ENCODE measurements at places on chromosomes 7 and 10.

- no peak for DNase-seq
These were observed 27.4 kb upstream of the DIP2C start for GRCh38 chr10:716821-717220.

- no peak for DNase-seq
These were observed 144.1 kb downstream of the C10orf105 start for GRCh38 chr10:71575451-71575850.

- no peak for DNase-seq
These were observed 295.4 kb upstream of the FZD8 start for GRCh38 chr10:35937546-35937945.

GRCh38 chr10:3835770-3836169 is 50.8 kb upstream of the KLF6 start:
- peak; percentile 30 for DNase-seq

GRCh38 chr7:101278461-101279292 is 33.8 kb upstream of the FIS1 start:
- DNase-seq = no peak

- DNase-seq = no peak
These were observed 457.1 kb downstream of the TYW1 start for GRCh38 chr7:67453580-67454380.

DNA sequence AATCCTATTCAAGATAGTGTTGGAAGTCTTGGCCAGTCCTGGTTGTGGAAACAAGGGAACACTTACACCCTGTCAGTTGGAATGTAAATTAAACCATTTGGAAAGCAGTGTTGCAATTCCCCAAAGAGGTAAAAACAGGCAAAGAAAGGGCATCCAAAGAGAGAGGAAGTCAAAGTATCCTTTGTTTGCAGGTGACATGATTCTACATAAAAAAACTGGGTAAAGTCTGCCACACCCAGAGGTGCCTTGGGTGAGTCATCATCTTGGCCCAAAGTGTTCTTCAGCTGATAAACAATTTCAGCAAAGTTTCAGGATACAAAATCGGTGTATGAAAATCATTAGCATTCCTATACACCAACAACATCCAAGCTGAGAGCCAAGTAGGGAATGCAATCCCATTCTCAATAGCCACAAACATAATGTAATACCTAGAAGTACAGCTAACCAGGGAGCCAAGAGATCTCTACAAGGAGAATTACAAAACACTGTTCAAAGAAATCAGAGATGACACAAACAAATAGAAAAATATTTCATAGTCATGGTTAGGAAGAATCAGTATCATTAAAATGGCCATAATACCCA is 278.7 kb downstream of the SDK1 start:
- no peak for DNase-seq

- no peak for DNase-seq
These were observed 7.1 kb downstream of the UBE2D1 start for GRCh38 chr10:58341947-58342346.

- DNase-seq = no peak
These were observed 95.8 kb upstream of the CREB5 start for GRCh38 chr7:28316489-28316888.

GRCh38 chr10:77836299-77836820 is 90.2 kb downstream of the DLG5 start:
- DNase-seq = peak; percentile 89

- DNase-seq = no peak
These were observed 173.2 kb upstream of the KIAA1217 start for GRCh38 chr10:24035761-24036160.

DNA sequence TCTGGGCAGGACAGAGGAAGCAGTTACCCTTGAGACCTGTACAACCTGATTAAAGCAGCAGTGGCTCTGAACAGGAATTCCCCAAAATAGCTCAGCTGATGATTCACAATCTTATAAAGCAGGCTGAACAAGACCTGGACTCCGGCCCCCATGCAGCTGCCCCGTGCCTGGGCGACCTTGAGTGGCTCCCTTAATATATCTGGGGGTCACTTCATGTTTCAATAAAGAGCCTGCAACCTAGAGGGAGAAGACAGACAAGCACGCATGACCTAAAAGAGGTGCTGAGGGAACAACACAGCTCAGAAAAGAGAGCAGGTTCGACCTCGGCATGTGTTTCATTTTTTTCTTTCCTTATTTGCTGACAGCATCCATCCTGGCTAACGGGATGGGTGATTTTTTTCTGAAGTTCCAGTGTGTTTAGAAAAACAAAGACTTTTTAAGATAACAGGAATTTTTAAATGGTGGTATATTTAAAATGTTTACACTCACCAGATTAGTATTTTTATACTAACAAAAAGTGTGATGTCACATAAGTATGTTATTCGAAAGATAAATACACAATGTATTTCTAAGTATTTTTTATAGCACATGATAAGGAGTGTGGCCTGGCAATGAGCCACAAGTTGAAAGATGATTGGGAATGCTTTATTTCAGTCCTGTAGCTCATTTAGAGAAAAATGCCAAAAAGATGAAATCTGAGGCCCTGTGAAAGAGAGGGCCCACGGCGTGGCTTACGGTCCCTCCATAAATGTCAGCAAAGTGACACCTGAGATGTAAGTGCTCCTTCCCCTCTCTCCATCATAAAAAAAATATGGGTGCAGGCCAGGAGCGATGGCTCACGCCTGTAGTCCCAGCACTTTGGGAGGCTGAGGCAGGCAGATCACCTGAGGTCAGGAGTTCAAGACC is 161.3 kb downstream of the SLIT1 start:
- DNase-seq = no peak

- peak; percentile 74 for DNase-seq
These were observed 16.2 kb downstream of the KIFBP start for GRCh38 chr10:69004821-69005220.

GRCh38 chr7:152924238-152924637 is 164.7 kb downstream of the ACTR3B start:
- DNase-seq = no peak

GRCh38 chr10:31623466-31623865 is 304.4 kb downstream of the ZEB1 start:
- DNase-seq = no peak

DNA sequence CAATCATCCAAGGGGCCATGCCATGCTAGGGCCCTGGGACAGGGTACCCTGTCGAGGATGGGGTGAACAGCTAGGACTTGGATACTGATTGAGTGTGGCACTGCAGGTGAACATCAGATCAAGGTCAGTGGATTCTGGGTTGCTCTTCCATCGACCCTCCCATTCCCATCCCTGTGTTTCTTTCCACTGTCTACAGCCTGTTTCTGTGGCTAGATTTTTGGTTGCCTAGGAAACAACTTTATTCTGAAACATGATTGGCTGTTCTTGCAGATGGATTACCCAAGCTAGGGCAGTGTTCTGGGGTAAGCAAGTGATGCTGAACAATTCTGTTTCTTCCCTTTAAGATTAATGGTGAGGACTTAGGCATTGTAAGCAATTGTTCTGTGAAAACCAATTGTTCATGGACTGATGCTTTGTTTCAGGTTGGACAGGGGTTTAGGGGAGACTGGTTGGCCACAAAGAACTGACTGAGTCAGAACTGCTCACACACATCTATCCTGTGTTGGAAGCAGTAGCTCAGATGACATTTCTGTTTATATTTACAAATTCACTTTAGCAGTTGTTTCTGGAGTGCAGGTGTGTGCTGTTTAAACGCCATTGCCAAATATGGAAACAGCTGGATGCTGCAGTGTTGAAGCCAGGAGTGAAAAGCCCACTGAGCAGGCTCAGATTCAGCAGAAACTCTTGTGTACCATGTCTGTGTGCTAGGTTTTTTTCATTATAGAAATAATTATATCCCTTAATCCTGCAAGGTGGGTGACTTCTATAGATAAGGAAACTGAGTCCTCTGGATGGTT is 102.3 kb upstream of the BTBD16 start:
- no peak for DNase-seq

DNA sequence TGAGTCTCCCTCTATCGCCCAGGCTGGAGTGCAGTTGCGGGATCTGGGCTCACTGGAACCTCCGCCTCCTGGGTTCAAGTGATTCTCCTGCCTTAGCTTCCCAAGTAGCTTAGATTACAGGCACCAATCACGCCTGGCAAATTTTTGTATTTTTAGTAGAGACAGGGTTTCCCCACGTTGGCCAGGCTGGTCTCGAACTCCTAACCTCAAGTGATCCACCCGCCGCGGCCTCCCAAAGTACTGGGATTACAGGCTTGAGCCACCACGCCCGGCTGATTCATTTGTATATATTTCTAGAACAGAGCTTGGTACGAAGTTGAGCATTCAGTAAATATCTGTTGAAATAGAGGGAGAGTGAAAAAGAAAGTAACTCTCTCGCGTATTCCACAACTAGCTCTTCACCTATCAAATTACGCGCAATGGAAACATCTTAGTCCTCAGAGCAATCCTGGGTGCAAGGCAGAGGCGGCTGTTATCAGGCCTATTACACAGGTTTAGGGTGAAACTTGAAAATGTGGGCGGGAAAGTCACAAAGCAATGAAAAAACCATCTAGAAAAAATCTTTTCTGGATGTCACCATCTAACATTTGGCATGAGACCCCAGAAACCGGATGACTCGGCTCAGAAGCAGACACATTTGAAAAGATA is 707 bp upstream of the GHITM start:
- DNase-seq = peak; percentile 79

GRCh38 chr10:99958302-99958701 is 51.4 kb downstream of the DNMBP start:
- no peak for DNase-seq

DNA sequence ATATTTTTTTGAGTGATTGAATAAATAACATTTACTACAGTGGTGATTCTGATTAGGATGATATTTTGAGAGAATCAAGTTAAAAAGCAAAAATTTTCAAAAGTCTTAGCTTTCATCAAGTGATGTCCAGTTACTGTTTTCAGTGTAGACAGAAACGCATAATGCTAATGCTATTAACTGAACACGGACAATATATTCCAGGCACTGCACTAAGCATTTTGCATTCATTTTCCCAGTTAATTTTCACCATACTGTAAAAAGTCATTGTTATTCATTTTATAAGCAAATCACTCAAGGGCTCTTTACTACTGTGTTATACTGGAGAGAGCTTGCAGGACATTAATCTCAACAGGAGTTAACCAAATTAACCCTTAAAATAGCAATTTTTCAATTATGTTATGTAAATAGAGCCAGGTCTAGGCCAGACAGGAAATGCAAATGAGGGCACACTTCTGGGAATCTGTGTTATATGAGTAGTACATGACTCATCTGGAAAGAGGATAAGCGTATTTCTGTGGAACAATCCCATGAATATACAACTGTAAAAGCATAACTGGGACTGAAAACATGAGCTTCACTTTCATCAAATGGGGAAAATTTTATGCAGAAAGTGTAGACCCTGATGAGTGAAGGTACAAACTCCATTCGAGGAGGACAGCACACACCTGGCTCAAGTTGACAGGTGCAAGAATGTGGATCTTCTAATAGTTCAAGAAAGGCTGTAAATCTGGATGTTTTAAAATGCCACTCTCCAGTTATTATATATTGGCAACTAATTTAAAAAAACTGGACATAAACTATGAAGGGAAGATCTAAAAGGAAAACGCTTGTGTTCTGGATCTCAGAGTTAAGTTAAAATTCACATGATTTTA is 75.4 kb downstream of the ANK3 start:
- DNase-seq = peak; percentile 0

GRCh38 chr7:146655928-146656797 is 539.6 kb downstream of the CNTNAP2 start:
- DNase-seq = no peak

DNA sequence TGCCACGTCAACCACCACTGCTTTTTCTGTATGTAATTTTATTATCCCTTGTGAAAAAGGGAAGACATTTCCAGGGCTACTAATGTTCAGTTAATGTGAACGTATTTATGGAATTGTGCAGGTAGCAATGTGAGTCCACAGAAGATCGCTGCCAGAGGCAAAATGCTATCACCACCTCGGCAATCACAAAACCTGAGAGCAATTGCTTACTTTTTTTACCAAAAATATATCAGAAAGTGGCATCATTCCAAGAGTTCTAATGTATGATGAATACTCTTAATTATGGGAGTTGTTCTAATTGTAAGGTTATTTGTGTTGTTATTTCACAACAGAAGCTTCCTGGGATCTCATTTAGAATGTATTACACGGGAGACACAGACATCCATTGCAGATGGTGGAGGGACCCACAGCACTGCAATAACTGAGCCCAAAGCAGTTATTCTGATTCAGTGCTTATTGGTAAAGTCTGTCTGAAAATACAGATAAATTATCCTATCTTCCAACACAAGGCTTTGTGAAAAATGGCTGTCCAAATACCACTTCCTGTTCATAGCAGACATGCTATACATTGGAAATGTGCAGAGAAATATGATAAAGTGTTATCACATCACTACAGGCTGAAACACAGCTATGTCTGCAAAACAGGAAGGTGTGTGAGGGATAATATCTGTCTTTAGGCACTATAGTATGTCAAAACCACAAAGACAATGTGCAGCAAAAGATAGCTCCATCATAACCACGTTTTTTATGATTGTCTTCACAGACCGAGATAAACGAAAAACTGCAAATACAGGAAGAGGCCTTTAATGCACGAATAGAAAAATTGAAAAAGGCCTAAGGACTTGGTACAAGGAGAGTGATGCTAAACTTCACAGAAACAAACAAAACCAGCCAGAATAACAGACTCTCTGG is 102.7 kb downstream of the CABCOCO1 start:
- peak; percentile 24 for DNase-seq

- DNase-seq = no peak
These were observed 70.6 kb downstream of the FGFR2 start for GRCh38 chr10:121527690-121528089.

GRCh38 chr10:51141010-51141409 is 66.7 kb downstream of the PRKG1 start:
- DNase-seq = no peak

GRCh38 chr7:52270301-52270700 is 765.1 kb upstream of the POM121L12 start:
- DNase-seq = no peak

GRCh38 chr7:151727579-151728285 is 149.2 kb downstream of the PRKAG2 start:
- no peak for DNase-seq

- peak; percentile 49 for DNase-seq
These were observed 44.2 kb downstream of the JMJD1C start for GRCh38 chr10:63421591-63421990.

DNA sequence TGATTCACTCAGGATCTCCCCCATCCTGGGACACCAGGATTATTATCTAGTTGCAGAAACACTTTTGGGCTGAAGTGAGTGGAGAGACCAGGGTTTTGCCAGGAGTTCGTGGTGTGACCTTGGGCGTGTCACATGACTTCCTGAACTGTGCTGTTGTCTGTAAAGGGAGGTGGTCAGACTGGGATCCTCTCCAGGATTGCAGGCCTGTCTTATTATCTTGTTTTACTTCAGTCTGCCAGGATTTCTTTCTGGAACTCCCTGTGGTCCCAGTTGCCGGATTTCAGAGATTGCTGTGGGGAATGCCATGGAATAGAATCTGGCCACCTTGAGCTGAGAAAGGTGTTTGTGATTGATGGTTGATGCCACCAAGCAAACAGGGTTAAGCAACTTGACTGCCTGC is 35.8 kb downstream of the CRCP start:
- no peak for DNase-seq

Data from CD4-positive, alpha-beta T cell treated with Interleukin-17A for 1 hour (primary cell).